ENCODE measurements at places on chromosomes 7 and 10.

- H3K36me3 ChIP-seq, result no peaks in the 10 kb centered on the region
- H3K4me1 ChIP-seq, result no peaks in the 10 kb centered on the region
- H3K4me3 ChIP-seq, result no peak overlapping the region
- H3K27ac ChIP-seq, result no peak overlapping the region
Measured at GRCh38 chr7:39054731-39055130, 77.0 kb downstream of the POU6F2 start.

- no peak for DNase-seq
- H3K27me3 ChIP-seq, result no peaks in the 10 kb centered on the region
- H3K4me3 ChIP-seq, result no peak overlapping the region
- H3K4me1 ChIP-seq, result peaks cover 9% of the 10 kb centered on the region
- H3K27ac ChIP-seq, result no peak overlapping the region
- no peaks in the 10 kb centered on the region for H3K36me3 ChIP-seq
Measured at GRCh38 chr7:8386926-8387550, 46.4 kb upstream of the NXPH1 start.

GRCh38 chr7:50268223-50268622 lies 36.3 kb upstream of the IKZF1 start:
- peaks cover 3% of the 10 kb centered on the region for H3K4me1 ChIP-seq
- no peaks in the 10 kb centered on the region for H3K36me3 ChIP-seq
- no peak for DNase-seq

- H3K4me3 ChIP-seq, result no peak overlapping the region
- peaks cover 29% of the 10 kb centered on the region for H3K36me3 ChIP-seq
- H3K4me1 ChIP-seq, result peaks cover 39% of the 10 kb centered on the region
- no peak overlapping the region for H3K27ac ChIP-seq
Measured at GRCh38 chr10:132257271-132257670, 50.5 kb downstream of the STK32C start.

DNA sequence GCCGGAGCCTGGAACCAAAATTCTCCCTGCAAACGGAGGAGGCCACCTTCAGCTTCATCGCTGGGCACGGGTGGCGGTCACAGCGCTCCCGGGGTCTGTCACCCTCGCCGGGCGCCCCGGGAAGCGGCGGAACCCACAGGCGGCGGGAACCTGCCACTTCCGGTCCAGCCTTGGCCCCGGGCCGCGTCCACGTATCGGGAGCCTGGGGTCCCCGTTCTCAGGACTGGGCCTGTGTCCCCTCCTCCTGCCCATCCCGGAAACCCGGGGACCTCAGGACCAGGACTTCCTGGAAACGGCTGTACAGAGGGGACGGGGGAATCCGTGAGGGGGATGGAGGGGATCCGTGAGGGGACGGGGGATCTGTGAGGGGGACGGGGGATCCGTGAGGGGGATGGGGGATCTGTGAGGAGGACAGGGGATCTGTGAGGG lies 25.4 kb downstream of the PDGFA start:
- peaks cover 29% of the 10 kb centered on the region for H3K36me3 ChIP-seq
- H3K27me3 ChIP-seq, result no peaks in the 10 kb centered on the region
- no peak overlapping the region for H3K27ac ChIP-seq
- H3K4me3 ChIP-seq, result no peak overlapping the region

- no peak overlapping the region for H3K4me3 ChIP-seq
- no peaks in the 10 kb centered on the region for H3K4me1 ChIP-seq
- H3K36me3 ChIP-seq, result no peaks in the 10 kb centered on the region
- no peak for DNase-seq
- H3K27ac ChIP-seq, result no peak overlapping the region
Measured at GRCh38 chr10:38003588-38003987, 6.9 kb upstream of the ZNF33A start.

GRCh38 chr7:80134115-80134535 lies 506 bp upstream of the GNAI1 start:
- H3K4me3 ChIP-seq, result peak overlapping the region; percentile 59
- H3K27me3 ChIP-seq, result no peaks in the 10 kb centered on the region
- DNase-seq, result peak; percentile 82

DNA sequence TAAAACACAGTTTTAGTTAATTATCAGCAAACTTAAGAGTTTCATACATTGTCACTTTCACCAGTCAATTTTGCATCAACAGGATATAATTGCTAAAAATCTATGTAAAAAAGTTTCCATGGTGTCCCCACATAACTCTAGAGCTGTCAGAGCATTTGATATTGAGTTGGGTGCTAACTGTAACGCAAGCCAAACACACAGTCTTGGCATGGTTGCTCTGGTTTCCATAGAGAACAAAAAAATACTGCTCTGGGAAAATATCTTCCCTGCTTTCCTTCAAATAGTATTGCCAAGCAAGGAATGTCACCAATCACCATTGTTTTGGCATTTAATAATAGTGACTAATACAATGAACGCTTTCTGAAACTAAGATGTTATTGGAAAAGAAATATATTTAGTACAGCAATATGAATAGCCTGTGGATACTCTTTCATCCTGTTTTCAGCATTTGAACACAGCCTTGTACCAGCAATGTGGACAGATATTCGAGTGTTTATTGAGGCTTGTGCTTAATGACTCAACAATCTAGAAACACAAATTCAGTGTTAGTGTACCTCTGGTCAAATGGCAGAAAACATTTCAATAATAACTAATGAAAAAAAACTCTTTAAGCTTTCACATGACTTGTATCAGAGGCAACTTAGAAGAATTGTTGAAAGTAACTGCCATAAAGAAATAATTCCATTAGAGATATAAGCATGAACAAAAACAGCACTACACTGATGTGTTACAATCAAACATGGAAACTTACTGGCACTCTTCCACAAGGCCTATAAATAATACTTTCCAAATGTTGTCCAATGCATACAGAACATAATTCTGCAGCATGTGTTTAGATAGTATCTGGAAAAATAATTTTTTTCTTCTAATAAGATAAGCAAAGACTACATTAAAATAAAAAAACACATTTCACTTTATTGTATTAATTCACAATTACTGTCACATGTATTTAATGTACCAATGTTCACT lies 1469.5 kb upstream of the CELF2 start:
- H3K36me3 ChIP-seq, result no peaks in the 10 kb centered on the region
- DNase-seq, result peak; percentile 44
- H3K4me1 ChIP-seq, result no peaks in the 10 kb centered on the region

GRCh38 chr10:88045656-88046415 lies 182.4 kb downstream of the PTEN start:
- peak overlapping the region; percentile 37 for H3K27ac ChIP-seq
- H3K4me1 ChIP-seq, result no peaks in the 10 kb centered on the region
- H3K27me3 ChIP-seq, result no peaks in the 10 kb centered on the region
- DNase-seq, result no peak
- H3K36me3 ChIP-seq, result no peaks in the 10 kb centered on the region

Measured in spinal cord (tissue), 10 donors.